ENCODE measurements at places on chromosomes 2 and 18.
A peak's percentile ranks its signal among the peaks of the same experiment; 100 is the strongest.

DNA sequence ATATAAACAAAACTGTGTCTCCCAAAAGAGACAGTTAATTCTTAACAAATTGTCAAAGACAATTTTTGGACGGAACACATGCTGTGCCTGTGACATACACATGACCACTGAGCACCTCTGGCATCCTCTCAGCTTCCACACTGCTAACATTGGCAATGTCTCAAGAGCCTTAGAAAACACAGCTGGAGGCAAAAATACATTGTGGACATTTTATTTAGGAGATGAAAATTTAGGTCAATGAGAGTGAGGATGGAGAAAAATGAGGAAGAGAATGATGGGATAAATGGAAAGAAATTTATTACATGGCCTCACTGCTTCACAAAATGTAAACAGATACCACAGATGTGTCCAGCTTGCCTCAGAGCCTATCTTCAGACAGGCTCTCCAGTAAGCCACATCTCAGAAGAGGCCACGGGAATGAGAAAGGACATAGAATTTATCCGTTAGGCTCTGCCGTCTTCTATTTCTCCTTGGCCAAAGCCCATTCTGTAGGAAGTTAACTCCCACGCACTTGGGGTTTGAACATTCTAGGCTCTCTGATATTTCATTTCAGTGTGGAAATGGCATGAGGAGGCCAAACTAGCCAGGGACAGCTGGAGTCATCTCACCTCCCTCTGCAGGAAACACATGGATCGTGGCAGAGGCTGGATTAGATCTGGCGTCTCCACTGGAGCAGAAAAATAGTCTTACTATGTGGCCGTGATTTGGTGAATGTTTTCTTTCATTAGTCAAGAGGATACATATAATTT, 519.4 kb upstream of the DSEL start:
- no peak for DNase-seq

GRCh38 chr2:233227346-233227978, 24.0 kb upstream of the ATG16L1 start:
- no peak for DNase-seq

DNA sequence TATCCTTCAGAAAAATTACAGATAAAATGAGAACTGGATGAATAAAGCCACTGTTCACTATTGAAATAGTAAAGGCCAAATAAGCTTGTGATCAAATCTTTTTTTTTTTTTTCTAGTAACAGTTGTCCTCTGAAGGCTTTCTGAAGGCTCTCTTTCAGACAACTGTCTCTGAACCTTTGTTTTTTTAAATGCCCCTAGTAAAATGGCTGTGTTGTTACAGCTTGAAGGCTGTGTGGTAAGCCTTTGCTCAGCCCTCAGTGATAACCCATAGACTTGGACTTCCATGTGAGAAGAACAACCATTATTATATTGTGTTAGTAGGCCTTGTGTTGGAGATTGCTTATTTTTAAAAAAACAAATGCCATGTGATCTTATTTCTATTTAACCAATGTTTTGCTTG, 17.6 kb downstream of the FMNL2 start:
- DNase-seq: no peak

- DNase-seq: peak; percentile 90
These were observed 158.4 kb downstream of the GALNT14 start for GRCh38 chr2:30979822-30980245.

- no peak for DNase-seq
These were observed 9.9 kb downstream of the IER3IP1 start for GRCh38 chr18:47166294-47166693.

DNA sequence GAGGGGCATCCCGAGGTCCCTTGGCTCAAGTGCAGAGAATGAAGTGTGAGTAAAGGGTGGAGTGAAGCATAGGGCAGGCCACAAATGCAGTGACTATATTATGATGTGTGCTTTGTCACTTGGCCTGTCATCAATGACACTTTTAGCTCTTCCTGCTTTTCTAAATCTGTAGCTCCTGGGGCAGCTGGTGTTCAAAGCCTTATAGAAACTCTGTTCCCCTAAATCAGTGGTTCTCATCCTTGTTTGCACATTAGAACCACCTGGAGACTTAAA, 135.6 kb upstream of the LGALSL start:
- DNase-seq: no peak

DNA sequence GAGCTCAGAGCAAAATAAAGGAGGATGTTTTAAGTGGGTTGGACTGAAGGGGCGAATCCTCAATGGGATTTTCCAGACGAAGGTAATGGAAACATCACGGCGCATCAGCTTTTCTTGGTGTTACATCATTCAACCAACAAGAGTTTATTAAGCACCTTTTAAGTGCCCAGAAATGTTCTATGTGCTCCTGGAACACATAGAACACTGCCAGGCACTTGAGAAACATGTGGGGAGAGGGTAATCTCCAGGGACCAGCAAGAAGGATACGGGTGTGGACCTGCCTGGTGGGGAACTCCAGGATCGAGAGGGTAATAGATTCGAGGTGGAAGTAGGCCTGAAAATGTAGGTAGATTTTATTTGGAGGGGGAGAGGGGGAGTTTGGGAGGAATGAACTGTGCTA, 168.6 kb downstream of the PRKCE start:
- no peak for DNase-seq

- DNase-seq: no peak
These were observed 84.4 kb downstream of the PTGR3 start for GRCh38 chr18:75124551-75124950.

GRCh38 chr2:241857041-241857541, 1.6 kb downstream of the PDCD1 start:
- DNase-seq: no peak

DNA sequence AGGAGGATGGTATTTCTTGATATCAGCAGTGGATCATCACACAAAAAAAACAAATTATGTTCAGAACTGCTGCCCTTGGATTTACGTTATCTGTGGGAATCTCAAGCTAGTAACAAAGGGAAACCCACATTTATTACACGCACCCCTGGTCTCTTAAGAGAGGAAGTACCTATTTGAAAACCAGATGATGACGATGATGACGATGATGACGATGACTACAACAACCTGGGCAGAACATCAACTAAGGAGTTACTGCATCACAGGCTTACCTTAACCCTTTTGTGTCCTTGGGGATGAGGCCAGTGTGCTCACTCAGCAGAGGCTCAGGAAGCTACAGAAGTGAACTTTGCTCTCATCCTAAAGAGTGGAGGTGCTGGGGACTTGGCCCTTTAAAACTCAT, 169.4 kb downstream of the FSHR start:
- DNase-seq: no peak

DNA sequence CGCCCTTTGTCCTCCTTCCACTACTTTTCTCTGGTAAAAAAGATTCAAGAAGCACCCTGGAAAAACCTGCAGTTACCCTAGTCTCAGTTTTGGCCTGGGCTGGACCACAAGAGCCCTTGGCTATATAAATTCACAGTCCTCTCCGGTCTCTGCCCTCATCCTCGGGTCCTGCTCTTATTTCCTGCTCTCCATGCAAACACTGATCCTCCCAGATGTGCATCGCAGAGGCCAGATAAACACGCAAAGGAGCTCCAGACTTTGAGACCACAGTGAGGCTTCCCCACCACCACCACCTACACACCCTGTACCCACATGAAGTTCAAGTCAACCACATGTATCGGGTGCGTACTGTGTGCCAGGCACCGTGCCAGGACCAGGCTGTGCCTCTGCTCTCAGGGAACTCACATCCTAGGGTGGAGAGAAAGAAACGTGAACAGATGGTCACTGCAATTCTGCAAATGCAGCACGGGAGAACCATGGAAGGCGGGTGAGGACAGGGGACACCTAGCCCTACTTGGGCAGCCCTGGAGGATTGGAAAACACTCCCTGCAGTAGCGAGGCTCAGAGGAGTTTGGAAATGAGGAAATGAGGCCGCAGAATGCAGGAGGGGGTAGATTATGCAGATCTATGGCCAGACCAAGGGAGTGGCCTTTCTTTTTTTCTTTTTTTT, 7.4 kb downstream of the CTDSP1 start:
- no peak for DNase-seq

GRCh38 chr2:174070281-174070680, 105.1 kb upstream of the SP3 start:
- no peak for DNase-seq

GRCh38 chr2:24617424-24617823, 126.4 kb downstream of the NCOA1 start:
- DNase-seq: no peak

DNA sequence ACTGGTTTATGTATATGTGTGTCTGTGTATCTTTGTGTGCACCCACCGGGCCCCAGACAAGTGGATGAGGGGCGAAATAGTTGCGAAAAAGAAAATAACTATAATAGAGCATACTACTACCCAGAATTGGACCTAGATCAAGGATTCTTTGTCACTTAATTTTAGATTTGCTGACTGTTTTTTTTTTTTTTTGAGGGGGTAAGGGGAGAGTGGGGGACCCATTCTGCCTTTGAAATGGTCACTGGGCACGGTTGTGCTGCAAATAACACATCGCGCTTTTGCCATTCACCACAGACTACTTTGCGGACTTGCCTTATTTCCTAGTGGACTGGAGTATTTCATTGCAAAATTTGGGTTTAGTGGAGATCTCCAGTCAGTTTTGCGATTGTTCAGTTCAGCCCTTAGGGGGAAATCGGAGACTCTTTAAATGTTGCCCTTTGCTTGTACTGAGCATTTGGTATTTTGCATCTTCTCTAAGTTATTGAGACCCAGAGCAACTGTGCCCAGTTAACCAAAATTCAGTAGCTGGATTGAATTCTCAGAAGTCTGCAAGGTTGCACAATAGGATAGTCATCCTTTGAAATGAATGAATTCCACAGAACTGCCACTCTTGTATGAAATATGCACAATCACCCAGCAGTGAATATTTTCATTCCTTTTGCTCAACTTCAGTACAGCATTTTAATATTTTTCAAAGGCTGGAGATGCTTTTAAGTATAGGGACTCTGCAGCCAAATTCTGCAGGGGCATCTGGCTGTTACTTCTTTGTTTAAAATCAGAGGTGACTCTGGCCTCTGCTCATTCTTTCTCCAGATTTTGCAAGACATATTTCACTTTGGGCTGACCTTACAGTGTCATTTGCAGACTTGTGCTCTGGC, 2.9 kb downstream of the TRIB2 start:
- DNase-seq: no peak

DNA sequence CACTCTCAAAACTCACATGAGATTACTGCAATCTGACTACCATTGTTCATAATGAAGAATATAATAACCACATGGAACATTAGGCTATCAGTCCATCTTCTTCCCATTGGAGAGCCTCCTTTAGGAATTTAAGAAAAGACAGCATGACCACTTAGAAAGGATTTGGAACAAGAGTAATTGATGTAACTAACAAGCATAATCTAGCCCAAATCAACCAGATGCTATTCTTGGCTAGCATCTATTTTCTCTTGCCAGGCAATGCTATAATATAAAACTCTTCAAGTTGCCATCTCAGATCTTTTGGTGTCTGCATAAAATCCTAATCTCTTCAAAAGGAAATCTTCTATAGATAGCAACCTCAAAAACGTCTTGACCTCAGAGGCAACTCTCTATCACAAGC, 152.0 kb upstream of the REG3G start:
- no peak for DNase-seq

GRCh38 chr2:235746257-235746934, 252.6 kb downstream of the AGAP1 start:
- DNase-seq: peak; percentile 50

GRCh38 chr2:128510701-128511397, 192.2 kb upstream of the HS6ST1 start:
- DNase-seq: no peak

DNA sequence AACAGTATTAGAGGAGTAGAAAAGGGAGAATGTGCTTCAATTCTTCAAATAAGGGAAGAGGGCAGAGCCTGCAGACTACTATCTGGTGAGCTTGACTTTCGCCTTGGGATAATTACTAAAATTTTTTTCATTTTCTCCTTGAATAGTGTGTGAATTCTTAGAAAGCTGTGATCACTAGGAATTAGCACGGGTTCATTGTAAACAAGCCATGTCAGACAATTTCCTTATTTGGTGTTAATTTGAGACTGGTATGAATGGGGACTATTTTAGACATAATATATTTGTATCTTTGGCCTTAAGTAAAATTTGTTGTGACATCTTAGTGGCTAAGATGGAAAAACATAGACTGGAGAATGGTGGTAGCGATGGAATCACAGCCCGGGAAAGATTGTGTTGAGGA, 66.6 kb downstream of the MYO3B start:
- DNase-seq: no peak

- DNase-seq: no peak
These were observed 1094.7 kb upstream of the KLHL29 start for GRCh38 chr2:22290302-22290701.

- DNase-seq: no peak
These were observed 175.7 kb upstream of the POU3F3 start for GRCh38 chr2:104678181-104678580.

GRCh38 chr2:37376421-37377186, 32.2 kb downstream of the QPCT start:
- DNase-seq: no peak

DNA sequence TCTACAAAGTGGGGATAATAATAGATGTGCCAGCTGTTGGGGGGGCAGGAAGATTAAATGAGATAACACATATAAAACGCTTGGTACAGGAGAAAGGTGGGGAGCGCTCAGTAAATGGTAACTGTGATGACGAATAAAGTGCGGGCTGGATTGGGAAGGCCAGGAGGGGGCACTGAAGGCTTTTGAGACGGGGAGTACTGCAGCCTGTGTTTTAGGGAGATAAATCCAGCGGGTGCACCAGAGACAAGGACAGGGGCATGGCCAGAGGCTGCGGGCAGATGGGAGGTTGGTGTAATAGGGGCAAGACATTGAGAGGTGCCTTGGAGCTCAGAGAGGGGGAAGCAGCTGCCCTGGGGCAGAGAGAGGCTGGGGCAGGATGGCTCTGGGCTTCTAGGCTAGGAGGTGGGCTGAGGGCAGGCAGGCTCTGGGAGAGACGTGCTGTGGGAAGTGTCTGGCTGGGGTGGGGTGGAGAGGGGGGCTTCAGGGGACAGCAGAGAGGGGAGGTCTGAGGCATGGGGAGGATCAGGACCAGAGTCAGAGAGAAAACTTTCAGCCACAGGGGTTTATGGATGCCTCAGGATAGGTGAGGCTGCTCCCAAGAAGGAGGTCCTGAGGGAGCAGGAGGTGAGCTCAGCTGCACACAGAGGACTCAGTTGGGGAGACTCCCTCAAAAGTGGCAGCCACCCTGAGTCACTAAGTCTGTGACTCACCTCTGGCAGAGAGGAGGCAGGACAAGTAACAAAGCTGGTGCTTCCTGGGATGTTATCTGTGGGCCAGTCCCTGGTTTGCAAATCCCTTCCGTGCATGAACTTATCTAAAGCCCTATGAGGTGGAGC, 18.8 kb downstream of the TEX44 start:
- peak; percentile 68 for DNase-seq

- DNase-seq: no peak
These were observed 45.9 kb upstream of the YES1 start for GRCh38 chr18:857986-858385.

DNA sequence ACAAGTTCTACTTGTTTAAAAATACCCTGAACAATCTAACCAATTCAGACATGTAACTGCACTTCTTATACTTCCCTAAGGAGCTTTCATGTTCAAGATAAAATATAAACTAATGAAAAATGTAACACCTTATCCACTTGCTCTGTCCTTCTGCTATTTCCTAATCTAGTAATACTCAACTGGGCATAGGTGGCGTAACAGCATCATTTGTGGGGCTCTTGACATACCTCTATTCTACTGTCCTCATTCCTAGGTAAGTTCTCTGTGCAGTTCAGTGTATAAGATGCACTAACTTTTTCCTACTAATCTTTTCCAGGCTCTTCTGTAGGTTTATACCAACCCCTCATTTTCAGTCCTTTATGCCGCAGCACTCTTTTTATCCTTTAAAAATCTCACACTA, 36.7 kb downstream of the PRKD3 start:
- no peak for DNase-seq

GRCh38 chr2:125684932-125685331, 971.0 kb upstream of the GYPC start:
- no peak for DNase-seq

- DNase-seq: peak; percentile 35
These were observed 9.3 kb upstream of the THADA start for GRCh38 chr2:43605079-43605655.
